ENCODE measurements at places on chromosomes 3 and 15.

DNA sequence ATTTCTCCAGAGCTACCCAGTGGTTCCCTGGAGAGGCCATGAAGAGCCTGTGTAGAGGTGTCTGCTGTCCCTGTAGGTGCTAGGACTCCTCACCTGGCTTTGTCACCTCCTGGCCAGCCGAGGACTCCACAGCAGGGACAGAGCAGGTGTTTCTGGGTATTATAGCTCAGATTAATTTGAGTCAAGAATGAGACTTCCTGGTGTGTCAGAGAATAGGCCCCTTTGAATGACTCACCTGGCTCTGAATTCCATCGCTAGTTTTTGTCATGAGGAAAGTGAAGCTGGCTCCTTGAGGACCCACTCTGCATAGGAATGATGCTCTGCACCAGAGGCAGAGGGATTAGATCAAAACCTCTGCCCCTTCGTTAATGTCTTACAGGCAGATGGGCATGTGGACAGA is 167.5 kb upstream of the TOPAZ1 start:
- no peak for DNase-seq

DNA sequence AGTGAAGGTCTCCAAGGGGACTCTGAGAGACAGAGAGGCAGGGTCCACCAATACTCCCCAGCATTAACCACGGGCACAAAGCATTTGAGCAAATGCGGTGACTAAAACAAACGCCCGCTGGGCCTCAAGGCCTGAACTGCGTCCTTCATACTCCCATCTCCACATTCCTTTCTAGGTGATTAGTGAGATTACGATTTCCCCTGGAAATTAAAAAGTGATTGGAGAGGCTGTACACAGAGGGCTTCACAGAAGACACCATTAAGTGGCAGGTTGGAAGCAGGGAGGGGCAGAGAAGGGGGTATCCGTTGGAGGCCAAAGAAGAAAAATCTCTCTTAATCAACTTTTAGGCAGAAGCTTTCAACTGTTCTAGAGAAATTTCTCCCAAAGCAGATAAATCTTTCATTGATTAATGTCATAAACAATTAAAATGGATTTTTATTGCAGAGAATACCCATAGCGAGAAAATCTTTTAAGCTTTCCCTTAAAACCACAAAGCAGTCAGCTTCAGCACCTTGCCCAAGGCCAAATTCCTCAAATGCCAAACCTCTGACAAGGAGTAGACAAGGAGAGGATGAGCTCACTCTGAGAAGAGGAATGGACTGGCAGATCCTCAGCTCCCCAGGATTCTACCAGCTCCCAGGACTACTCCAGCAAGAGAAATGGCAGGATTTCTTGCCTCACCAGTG is 38.2 kb downstream of the MB21D2 start:
- DNase-seq, result no peak

GRCh38 chr3:11328196-11328945 is 56.2 kb downstream of the ATG7 start:
- DNase-seq, result no peak

DNA sequence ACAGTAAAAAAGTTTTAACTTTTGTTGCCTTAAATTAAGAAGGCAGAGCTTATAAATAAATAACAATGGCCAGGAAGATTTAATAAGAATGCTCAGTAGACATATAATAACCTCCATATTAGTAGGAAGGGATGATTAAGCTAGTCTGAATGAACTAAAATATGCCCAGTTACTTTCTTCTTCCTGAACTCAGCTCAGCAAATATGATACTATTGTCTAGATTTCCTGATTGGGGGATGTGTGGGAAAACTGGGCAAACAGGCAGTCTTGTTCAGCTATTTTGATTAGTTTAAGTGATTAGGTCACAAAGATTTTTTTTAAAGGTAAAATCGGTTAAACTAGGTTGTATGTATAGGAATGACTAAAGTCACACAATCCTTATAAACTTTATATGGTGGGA is 167.2 kb upstream of the SLC2A2 start:
- no peak for DNase-seq

GRCh38 chr3:198080521-198081384 is 120.7 kb downstream of the LMLN start:
- DNase-seq, result peak; percentile 66

- no peak for DNase-seq
Measured at GRCh38 chr3:151890721-151891141, 17.3 kb downstream of the SUCNR1 start.

- DNase-seq, result no peak
Measured at GRCh38 chr3:151403246-151403645, 18.7 kb upstream of the P2RY12 start.

- no peak for DNase-seq
Measured at GRCh38 chr3:170240671-170241070, 18.4 kb downstream of the PRKCI start.

- no peak for DNase-seq
Measured at GRCh38 chr15:48935236-48935635, 28.5 kb downstream of the SHC4 start.

- DNase-seq, result no peak
Measured at GRCh38 chr3:157204880-157205279, 44.9 kb upstream of the CCNL1 start.

- no peak for DNase-seq
Measured at GRCh38 chr3:124322966-124323365, 331.0 kb upstream of the ROPN1 start.

GRCh38 chr3:8460050-8460708 is 41.4 kb upstream of the LMCD1 start:
- DNase-seq, result no peak

DNA sequence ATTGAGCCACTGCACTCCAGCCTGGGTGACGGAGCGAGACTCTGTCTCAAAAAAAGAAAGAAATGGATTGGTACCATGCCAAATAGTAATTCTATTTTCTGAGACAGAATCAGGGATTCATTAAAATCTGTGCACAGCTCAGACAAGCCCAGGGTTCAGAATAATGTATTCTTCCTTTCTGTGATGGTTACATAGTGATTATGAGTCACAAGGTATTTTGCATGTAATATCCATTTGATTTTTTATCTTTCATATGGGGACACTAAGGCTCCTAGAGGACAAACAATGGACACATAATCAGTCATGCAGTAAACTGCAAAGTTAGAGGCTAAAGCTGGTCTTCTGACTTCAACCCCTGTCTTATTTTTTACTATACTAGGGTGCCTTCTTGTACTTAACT is 156.8 kb upstream of the COL8A1 start:
- DNase-seq, result no peak

DNA sequence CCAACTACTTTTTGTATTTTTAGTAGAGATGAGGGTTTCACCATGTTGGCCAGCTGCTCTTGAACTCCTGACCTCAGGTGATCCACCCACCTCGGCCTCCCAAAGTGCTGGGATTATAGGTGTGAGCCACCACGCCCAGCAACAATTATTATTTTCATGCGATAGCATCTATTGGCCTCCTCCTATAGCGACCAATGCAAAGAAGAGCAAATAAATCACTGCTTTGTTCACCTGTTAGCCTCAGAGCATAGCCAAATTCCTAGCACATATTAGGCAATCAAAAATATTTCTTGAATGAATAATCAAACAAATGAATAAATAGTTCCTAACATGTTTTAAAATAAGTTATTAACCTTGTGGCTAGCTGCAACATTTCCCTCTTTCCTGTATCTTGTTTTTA is 36.8 kb upstream of the TNFSF10 start:
- DNase-seq, result no peak

DNA sequence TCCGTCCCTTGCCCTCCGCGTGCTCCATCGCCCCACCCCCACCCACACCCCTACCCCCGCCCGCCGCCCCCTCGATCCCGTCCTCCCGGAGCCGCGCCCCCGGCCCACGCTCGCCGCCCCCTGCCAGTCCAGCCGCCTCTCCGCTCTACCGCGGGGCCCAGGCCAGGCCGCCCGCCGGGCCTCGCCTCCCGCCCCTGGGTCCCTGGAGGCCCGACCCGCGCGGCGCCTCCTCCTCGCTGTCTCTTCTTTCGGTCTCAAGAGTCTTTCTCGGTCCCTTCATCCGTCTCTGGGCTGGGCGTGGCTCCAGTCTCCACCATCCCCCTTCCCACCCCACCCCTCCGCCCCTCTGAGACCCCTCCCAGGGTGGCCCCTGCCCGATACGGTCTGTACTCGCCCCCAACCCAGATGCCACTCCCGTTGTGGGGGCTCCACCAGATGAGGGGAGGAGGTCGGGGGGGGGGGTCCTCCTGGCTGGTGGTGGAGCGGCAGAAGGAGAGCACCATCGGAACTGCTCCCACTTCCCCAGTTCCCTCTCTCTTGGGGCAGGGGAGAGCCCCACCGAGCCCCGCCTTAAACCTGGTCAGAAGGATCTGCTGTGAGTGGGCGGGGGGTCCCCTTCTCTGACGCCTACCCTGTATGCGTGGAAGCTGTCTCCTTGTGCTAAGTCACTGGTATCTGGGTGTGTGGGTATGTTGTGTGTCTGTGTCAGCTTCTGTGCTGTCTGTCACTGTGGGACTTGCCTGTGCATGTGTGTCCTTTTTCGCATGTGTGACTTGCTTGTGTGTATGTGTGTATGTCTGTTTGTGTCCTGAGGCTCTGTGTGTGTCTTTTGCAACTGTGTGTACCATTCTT is 1.0 kb downstream of the PRKCD start:
- peak; percentile 34 for DNase-seq

DNA sequence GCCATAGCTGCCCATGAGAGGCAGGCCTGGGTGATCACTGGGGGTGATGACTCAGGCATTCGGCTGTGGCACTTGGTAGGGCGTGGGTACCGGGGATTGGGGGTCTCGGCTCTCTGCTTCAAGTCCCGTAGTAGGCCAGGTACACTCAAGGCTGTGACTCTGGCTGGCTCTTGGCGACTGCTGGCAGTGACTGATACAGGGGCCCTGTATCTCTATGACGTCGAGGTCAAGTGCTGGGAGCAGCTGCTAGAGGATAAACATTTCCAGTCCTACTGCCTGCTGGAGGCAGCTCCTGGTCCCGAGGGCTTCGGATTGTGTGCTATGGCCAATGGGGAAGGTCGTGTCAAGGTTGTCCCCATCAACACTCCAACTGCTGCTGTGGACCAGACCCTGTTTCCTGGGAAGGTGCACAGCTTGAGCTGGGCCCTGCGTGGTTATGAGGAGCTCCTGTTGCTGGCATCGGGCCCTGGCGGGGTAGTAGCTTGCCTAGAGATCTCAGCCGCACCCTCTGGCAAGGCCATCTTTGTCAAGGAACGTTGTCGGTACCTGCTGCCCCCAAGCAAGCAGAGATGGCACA is 5.3 kb downstream of the WDR6 start:
- DNase-seq, result no peak

DNA sequence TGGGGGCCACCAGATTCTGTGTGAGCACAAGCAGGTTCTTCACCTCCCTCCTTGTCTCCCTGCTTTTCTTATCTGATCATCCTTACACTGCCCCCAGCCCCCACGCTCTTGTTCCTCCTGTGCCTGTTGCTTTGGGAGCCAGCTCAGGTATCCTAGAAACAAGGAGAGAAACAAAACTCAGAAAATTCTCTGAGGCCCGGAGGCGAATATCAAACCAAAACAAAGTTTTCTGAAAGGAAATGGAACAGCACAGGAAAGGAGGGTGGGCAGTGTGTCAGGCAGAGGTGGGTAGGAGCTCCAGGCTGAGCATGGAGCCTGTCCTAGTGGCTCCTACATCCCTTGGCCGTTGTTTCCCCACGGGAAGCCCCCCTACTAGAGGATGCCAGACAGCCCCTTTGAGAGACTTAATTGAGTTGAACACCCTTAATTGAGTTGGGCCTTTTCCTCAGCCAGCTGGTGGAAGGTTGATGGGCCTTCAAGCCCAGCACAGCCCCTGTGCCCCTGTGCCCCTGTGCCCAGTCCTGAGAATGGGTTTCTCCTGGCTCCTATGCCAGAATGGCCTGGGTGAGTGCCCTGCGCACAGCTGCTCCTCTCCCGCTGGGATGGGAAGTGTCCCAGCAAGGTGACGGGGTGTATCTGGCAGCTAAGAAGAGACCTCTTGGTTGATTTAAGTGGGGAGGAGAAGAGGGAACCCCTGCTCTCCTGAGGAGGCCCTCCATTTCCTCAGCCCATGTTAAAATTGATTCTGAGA is 22.8 kb upstream of the JMJD7 start:
- DNase-seq, result no peak

DNA sequence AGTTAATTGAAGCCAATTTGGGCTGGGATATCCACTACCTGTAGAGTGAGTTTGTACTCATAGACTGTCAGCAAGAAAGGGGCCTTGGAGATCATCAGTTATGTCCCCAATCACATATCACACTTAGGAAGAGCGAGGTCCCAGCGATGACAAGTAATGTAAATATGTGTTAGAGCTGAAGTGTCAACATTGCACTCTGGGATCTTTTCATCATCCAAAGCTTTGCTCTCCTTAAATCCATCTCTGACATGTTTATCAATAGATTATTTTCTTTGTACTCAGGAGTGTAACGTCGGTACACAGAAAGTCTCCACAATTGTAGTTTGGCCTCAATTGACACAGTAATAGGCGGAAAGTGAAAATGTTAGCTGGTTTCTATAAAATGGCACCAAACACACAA is 113.7 kb upstream of the TPRG1 start:
- DNase-seq, result no peak

- DNase-seq, result no peak
Measured at GRCh38 chr3:64188810-64189560, 36.3 kb downstream of the PRICKLE2 start.

GRCh38 chr3:64063207-64063982 is 40.1 kb upstream of the PSMD6 start:
- DNase-seq, result no peak

GRCh38 chr3:150299201-150299600 is 108.9 kb upstream of the TSC22D2 start:
- no peak for DNase-seq

DNA sequence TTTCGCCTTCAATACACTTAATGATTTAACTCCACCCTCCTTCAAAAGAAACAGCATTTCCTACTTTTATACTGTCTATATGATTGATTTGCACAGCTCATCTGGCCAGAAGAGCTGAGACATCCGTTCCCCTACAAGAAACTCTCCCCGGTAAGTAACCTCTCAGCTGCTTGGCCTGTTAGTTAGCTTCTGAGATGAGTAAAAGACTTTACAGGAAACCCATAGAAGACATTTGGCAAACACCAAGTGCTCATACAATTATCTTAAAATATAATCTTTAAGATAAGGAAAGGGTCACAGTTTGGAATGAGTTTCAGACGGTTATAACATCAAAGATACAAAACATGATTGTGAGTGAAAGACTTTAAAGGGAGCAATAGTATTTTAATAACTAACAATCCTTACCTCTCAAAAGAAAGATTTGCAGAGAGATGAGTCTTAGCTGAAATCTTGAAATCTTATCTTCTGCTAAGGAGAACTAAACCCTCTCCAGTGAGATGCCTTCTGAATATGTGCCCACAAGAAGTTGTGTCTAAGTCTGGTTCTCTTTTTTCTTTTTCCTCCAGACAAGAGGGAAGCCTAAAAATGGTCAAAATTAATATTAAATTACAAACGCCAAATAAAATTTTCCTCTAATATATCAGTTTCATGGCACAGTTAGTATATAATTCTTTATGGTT is at the start of gene CCR5:
Gene CCR5 (plus strand): TSS at position 108 of the 680 bp plus-strand sequence. CDS start 1,957 bp downstream, outside the sequence.
- no peak for DNase-seq

- no peak for DNase-seq
Measured at GRCh38 chr3:166531730-166532129, 694.5 kb upstream of the BCHE start.

DNA sequence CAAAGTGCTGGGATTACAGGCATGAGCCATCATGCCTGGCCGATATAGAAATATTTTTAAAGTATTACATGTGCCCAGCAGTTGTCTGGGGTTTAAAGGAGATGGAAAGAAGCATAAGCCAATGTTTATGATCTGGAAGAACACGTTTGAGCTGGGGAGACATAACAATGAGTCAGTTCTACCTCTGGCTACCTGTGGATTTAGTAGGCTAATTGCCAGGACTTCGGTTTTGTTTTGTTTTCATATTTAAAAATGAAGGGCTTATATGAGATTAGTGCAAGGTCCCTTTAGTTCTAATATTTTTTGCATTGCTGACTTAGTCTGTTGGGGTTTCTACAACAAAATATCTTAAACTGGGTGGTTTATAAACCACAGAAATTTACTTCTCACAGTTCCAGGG is 22.9 kb upstream of the TNFSF10 start:
- DNase-seq, result no peak
